ENCODE measurements at places on chromosomes 2 and 18.

DNA sequence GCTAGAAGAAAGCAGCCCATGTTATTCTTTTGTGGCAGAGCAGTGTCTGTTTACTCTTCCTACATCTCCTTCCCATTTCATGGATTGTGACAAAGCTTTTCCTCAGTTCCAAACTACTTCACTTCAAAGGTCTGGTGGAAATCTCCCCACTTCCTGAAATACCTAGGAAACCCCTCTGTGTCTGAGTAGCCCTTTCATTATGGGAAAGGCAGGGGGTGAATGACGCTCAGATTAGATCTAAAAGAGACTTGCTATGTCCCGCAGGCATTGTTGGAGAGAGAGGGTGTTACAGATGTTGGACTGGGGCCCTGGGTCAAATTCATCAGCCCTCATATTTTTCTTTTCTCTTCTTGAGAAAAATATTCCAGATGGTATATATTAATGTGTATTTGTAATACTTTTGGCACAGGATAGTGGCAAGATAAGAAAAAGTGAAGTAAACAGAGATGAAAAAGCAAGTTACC lies 675.0 kb downstream of the IRS1 start:
- no peaks in the 10 kb centered on the region for H3K36me3 ChIP-seq
- no peak for DNase-seq
- H3K27me3 ChIP-seq: no peaks in the 10 kb centered on the region
- H3K27ac ChIP-seq: no peak overlapping the region

GRCh38 chr2:214069254-214069653 lies 341.6 kb upstream of the VWC2L start:
- H3K27me3 ChIP-seq: no peaks in the 10 kb centered on the region
- no peak overlapping the region for H3K27ac ChIP-seq

GRCh38 chr2:241228081-241228859 lies 39.8 kb downstream of the ANO7 start:
- no peaks in the 10 kb centered on the region for H3K27me3 ChIP-seq
- H3K27ac ChIP-seq: no peak overlapping the region
- H3K4me3 ChIP-seq: no peak overlapping the region
- H3K4me1 ChIP-seq: no peaks in the 10 kb centered on the region
- peaks cover 84% of the 10 kb centered on the region for H3K36me3 ChIP-seq

- no peak overlapping the region for H3K4me3 ChIP-seq
- H3K27me3 ChIP-seq: no peaks in the 10 kb centered on the region
- H3K4me1 ChIP-seq: no peaks in the 10 kb centered on the region
- no peaks in the 10 kb centered on the region for H3K36me3 ChIP-seq
- H3K27ac ChIP-seq: no peak overlapping the region
Measured at GRCh38 chr2:14256890-14257289, 375.6 kb upstream of the LRATD1 start.

- H3K36me3 ChIP-seq: no peaks in the 10 kb centered on the region
- no peaks in the 10 kb centered on the region for H3K27me3 ChIP-seq
- H3K4me3 ChIP-seq: no peak overlapping the region
Measured at GRCh38 chr2:133953524-133953923, 300.3 kb upstream of the MGAT5 start.

DNA sequence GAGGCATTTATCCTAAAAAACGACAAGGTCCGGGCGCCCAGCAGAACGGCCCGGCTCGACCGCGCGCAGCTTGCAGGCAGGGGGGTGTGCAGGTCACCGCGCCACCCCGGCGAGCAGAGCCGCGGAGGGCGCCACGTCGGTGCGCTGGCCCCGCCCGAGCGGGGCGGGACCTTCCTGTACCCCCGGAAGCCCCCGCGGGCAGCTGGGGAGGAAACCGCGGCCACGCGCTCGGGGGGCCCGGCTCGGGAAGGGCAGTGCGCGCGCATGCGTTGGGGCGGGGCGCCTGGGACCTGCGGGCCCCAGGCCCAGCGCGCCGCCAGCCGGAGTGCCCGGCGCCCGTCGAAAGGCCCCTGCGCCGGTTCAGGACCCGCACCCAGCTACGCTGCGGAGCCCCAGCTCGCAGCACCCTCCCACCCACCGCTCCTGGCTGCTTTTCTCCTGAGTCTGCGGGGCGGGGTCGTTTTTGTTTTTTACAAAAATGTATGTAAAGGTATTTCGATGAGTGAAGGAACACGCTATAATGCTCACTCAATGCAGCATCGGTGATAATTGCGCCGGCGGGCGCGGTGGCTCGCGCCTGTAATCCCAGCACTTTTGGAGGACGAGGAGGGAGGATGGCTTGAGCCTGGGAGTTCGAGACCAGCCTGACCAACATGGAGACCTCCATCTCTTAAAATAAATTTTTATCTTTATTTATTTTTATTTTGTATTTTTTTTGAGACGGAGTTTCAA lies 47.7 kb upstream of the POMC start:
- DNase-seq: peak; percentile 79
- no peaks in the 10 kb centered on the region for H3K36me3 ChIP-seq
- H3K27me3 ChIP-seq: no peaks in the 10 kb centered on the region
- H3K4me3 ChIP-seq: peak overlapping the region; percentile 60

GRCh38 chr18:33839452-33840211 lies 261.6 kb downstream of the ASXL3 start:
- DNase-seq: no peak
- no peaks in the 10 kb centered on the region for H3K36me3 ChIP-seq
- no peaks in the 10 kb centered on the region for H3K27me3 ChIP-seq

- H3K4me3 ChIP-seq: no peak overlapping the region
- H3K27ac ChIP-seq: no peak overlapping the region
- no peaks in the 10 kb centered on the region for H3K4me1 ChIP-seq
- DNase-seq: no peak
- no peaks in the 10 kb centered on the region for H3K36me3 ChIP-seq
Measured at GRCh38 chr2:85873679-85874078, 15.1 kb downstream of the ST3GAL5 start.

GRCh38 chr2:132403146-132403545 lies 13.5 kb upstream of the GPR39 start:
- H3K27ac ChIP-seq: no peak overlapping the region
- H3K27me3 ChIP-seq: peaks cover 9% of the 10 kb centered on the region
- no peaks in the 10 kb centered on the region for H3K36me3 ChIP-seq
- no peak overlapping the region for H3K4me3 ChIP-seq
- H3K4me1 ChIP-seq: no peaks in the 10 kb centered on the region
- DNase-seq: no peak

- no peaks in the 10 kb centered on the region for H3K27me3 ChIP-seq
- no peak for DNase-seq
- no peaks in the 10 kb centered on the region for H3K36me3 ChIP-seq
- no peak overlapping the region for H3K4me3 ChIP-seq
Measured at GRCh38 chr2:19669559-19669958, 232.2 kb downstream of the TTC32 start.

DNA sequence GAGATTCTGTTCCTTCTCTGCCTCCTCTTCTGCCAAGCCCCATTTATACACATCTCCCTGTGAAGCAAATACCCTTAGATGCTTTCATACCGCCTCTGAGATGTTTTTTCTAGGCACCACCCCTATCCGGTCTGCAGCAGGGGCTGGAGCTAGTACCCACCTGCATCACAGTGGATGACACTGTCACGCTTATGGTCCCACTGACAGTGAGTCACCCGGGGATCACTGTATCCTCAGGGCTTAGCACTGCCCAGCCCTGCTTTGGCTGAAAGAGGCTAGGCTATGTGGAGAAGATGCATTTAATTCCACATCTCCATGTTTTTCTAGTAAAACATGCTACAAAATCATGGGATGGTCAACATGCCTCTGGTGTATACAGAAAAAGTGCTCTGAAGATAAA lies 9.9 kb downstream of the FABP1 start:
- H3K4me3 ChIP-seq: no peak overlapping the region
- peaks cover 4% of the 10 kb centered on the region for H3K27me3 ChIP-seq
- no peak for DNase-seq
- H3K27ac ChIP-seq: no peak overlapping the region
- no peaks in the 10 kb centered on the region for H3K36me3 ChIP-seq

DNA sequence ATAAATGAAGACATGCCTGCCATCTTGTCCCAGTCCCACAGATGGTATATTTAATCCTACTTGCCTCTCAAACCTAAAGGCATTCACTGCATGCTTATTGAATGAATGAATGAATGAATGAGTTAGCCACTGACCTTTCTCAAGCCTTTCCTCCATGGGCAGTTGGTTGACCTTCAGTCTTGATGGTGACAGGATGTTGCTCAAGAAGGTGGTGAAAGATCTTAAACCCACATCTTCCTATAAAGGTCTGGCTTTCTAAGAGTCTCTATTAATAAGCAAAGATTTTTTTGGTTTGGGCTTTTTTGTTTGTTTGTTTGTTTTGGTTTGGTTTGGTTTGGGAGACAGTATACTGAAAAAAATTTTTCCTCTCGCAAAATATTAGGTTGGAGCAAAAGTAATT lies 41.7 kb downstream of the KIAA2012 start:
- H3K4me1 ChIP-seq: no peaks in the 10 kb centered on the region
- H3K27ac ChIP-seq: no peak overlapping the region
- H3K4me3 ChIP-seq: no peak overlapping the region
- H3K27me3 ChIP-seq: no peaks in the 10 kb centered on the region
- H3K36me3 ChIP-seq: no peaks in the 10 kb centered on the region

GRCh38 chr18:35343488-35343935 lies 708 bp downstream of the ZNF24 start:
- H3K4me1 ChIP-seq: no peaks in the 10 kb centered on the region
- DNase-seq: no peak
- peaks cover 21% of the 10 kb centered on the region for H3K36me3 ChIP-seq
- peak overlapping the region; percentile 95 for H3K4me3 ChIP-seq
- peak overlapping the region; percentile 99 for H3K27ac ChIP-seq

GRCh38 chr2:132667706-132668105 lies 2.3 kb downstream of the LYPD1 start:
- H3K27ac ChIP-seq: no peak overlapping the region
- peaks cover 26% of the 10 kb centered on the region for H3K4me1 ChIP-seq
- H3K27me3 ChIP-seq: no peaks in the 10 kb centered on the region
- no peak for DNase-seq
- H3K36me3 ChIP-seq: no peaks in the 10 kb centered on the region

DNA sequence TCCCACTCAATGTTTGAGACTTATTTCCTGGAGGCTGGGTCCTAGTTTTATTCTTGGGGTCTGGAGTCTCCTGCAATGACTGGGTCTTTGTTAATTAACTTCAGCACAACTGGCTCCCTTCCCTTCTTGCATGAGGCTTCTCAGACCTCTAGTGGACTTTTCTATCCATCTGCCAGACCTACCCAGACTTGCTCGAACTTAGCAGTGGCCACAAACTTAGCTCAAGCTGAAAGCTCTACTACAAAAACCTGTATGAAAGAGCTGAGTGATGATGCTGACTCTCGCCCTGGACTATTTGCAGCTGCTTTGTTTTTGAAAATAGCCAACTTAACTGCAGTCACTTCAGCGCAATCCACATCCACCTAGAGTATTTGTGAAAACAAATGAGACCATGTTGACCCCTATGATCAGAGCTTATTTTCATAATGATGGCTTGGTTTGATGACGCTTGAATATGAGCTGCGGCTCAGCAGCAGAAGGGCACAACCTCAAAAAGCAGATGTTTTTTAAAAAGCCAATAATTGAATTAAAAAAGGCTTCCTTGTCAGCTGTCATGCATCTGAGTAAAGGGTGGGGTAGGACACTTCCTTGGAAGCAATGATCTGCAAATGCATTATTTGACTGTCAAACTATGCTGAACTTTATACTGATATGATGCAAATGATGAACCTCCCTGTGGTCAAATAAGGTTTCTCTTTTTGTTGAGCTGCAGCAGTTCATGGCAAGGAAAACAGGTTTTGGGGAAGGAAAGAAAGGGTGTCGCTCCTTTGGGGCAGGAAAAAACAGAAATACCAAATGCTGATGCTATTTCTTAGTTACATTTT lies 10.6 kb upstream of the ANXA4 start:
- no peak overlapping the region for H3K4me3 ChIP-seq
- H3K4me1 ChIP-seq: no peaks in the 10 kb centered on the region
- no peaks in the 10 kb centered on the region for H3K36me3 ChIP-seq

GRCh38 chr2:170690640-170691039 lies 24.5 kb upstream of the SP5 start:
- no peak for DNase-seq
- no peak overlapping the region for H3K27ac ChIP-seq
- H3K36me3 ChIP-seq: no peaks in the 10 kb centered on the region
- no peaks in the 10 kb centered on the region for H3K27me3 ChIP-seq
- no peak overlapping the region for H3K4me3 ChIP-seq
- H3K4me1 ChIP-seq: no peaks in the 10 kb centered on the region

DNA sequence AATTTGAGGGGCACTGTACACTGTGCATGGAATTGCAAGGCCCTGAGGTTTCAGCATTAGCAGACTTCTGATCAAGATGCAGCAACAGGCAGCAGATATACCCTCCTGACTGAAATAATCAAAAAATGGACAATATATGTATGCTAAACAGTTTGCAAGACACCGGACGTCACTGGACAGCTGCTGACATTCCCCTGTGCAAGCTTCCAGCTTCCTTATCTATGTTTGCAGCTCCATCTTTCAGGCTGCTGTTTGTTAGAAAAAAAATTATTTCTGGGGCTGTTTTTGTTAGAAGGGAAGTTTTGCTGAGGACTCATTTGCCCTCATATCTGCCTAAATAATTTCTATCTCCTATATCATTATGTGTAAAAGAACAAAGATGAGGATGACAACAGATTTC lies 179.5 kb upstream of the BCL2L11 start:
- H3K4me1 ChIP-seq: no peaks in the 10 kb centered on the region
- no peak for DNase-seq
- H3K27me3 ChIP-seq: peaks cover 4% of the 10 kb centered on the region
- H3K36me3 ChIP-seq: no peaks in the 10 kb centered on the region
- no peak overlapping the region for H3K27ac ChIP-seq

GRCh38 chr2:197033222-197033621 lies 106.7 kb upstream of the PGAP1 start:
- H3K4me3 ChIP-seq: no peak overlapping the region
- no peaks in the 10 kb centered on the region for H3K27me3 ChIP-seq
- no peaks in the 10 kb centered on the region for H3K4me1 ChIP-seq
- peaks cover 11% of the 10 kb centered on the region for H3K36me3 ChIP-seq

GRCh38 chr2:185187421-185187820 lies 551.2 kb upstream of the FSIP2 start:
- no peak for DNase-seq
- no peak overlapping the region for H3K4me3 ChIP-seq
- H3K27me3 ChIP-seq: no peaks in the 10 kb centered on the region
- H3K36me3 ChIP-seq: no peaks in the 10 kb centered on the region
- no peaks in the 10 kb centered on the region for H3K4me1 ChIP-seq
- H3K27ac ChIP-seq: no peak overlapping the region

- no peak for DNase-seq
- H3K4me1 ChIP-seq: no peaks in the 10 kb centered on the region
- H3K27me3 ChIP-seq: no peaks in the 10 kb centered on the region
- H3K4me3 ChIP-seq: no peak overlapping the region
- H3K36me3 ChIP-seq: no peaks in the 10 kb centered on the region
- no peak overlapping the region for H3K27ac ChIP-seq
Measured at GRCh38 chr2:229235131-229235914, 35.8 kb downstream of the PID1 start.

GRCh38 chr18:48898521-48898920 lies 52.2 kb downstream of the SMAD7 start:
- no peaks in the 10 kb centered on the region for H3K36me3 ChIP-seq
- H3K27me3 ChIP-seq: no peaks in the 10 kb centered on the region
- no peak for DNase-seq
- H3K27ac ChIP-seq: no peak overlapping the region
- H3K4me1 ChIP-seq: peaks cover 39% of the 10 kb centered on the region
- no peak overlapping the region for H3K4me3 ChIP-seq

GRCh38 chr18:28459587-28459986 lies 282.7 kb upstream of the CDH2 start:
- H3K27me3 ChIP-seq: no peaks in the 10 kb centered on the region
- DNase-seq: no peak
- no peak overlapping the region for H3K27ac ChIP-seq
- no peaks in the 10 kb centered on the region for H3K4me1 ChIP-seq
- H3K4me3 ChIP-seq: no peak overlapping the region
